ENCODE measurements at places on chromosomes 11 and 22. TPM values are rescaled to one million over a fixed set of nuclear protein-coding genes. Genes with fewer than 3 reads are reported as not detected.

The MYBPC3 gene
- polyA plus RNA-seq: 425 TPM

The INS gene
- polyA plus RNA-seq: not detected

The KCTD17 gene
- polyA plus RNA-seq: 27.3 TPM

The PRDM11 gene
- 4.5 TPM for polyA plus RNA-seq

The FADS2 gene
- 43.6 TPM for polyA plus RNA-seq

The TM7SF2 gene
- 59.9 TPM for polyA plus RNA-seq

The MOV10L1 gene
- polyA plus RNA-seq: 0.27 TPM

The NPAS4 gene
- polyA plus RNA-seq: 0.04 TPM

The LRRC32 gene
- polyA plus RNA-seq: 79.0 TPM

The NXPE2 gene
- not detected for polyA plus RNA-seq

The ARHGEF17 gene
- 27.5 TPM for polyA plus RNA-seq

The PCF11 gene
- polyA plus RNA-seq: 17.2 TPM

The DNAJB13 gene
- polyA plus RNA-seq: not detected

Data from heart left ventricle (tissue), 16 donors.